LHCN-M2 (cell line): ENCODE measurements at places on chromosomes 11 and 22. TPM values are rescaled to one million over a fixed set of nuclear protein-coding genes. Genes with fewer than 3 reads are reported as not detected.

DNA sequence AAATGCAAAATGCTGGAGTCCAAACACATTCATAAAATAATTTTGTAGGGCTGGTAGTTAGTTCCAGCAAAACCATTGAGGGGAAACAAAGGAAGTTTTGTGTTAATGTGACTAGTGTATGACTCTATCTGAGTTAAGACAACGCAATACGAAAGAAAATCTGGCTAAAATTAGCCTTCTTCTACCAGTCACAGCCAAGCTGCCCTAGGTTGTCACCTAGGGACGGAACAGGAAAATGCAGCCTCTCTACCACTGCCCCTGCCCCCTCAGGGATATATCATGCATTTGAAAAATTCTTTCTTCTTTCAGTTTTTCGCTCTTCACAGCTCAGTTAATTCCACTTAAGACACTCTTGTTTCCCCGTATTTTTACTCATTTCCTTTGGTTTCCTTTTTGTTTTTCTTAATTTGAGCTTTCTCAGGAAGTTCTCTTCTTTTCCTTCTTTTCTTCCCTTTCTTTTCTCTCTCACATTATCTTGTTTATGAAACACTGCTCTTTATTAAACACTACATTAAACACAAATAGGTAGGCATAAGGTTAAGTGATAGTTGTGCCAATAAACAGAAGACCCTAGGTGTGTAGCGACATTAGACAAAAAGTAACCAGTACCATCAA is 30.6 kb downstream of the KIRREL3 start:
- peak; percentile 64 for DNase-seq

DNA sequence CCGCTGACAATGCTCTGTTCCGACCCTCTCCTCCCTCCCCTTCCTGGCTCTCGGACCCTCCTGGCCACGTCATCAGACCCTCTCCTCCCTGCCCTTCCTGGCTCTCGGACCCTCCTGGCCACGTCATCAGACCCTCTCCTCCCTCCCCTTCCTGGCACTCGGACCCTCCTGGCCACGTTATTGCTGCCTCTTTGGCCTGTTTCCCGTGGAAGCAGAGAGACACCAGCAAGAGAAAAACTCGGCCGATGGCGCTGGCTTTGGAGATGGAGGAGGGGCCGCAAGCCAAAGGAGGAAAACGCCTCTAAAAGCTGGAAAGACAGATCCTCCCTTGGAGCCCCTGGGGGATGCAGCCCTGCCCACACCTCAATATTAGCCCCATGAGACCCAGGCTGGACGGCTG is 463.3 kb downstream of the BRD1 start:
- DNase-seq: no peak

DNA sequence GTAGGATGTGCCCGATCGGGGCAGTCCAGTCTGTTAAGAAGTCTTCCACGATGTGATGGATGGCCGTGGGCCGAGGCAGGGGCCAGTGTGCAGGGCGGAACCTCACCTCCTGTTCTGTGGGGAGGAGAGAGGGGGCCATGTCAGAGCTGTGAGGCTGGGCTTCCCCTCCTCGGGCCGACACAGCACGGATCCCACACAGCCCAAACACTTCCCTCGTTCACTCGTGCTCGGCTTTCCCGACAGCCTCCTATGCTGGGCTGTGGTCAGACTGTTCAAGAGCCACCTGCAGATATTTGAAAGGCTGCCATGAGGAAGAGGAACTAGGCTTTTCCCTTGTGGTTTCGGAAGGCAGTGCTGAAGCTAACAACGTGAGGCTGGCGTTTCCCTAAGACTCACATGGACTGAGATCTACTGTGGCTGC is 12.3 kb upstream of the TXN2 start:
- DNase-seq: no peak

DNA sequence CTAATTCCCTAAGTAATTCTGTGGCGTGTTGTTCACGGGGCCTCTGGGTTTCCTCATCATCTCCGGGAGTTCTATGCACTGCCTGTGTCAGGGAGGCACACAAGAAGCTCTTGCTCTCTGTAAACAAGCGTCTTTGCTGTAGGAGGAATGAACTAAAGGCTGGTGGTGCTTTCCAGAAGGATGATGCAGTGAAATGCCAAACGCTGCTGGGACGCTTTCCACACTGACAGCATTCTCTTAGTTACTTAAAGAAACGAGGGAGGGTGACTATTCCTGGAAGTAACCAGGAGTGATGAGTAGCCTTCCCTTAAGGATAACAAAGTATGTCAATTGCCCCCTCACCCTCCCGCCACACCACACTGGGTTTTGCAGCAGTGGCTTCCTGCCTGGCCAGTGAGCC is 38.5 kb upstream of the NUP50 start:
- no peak for DNase-seq

DNA sequence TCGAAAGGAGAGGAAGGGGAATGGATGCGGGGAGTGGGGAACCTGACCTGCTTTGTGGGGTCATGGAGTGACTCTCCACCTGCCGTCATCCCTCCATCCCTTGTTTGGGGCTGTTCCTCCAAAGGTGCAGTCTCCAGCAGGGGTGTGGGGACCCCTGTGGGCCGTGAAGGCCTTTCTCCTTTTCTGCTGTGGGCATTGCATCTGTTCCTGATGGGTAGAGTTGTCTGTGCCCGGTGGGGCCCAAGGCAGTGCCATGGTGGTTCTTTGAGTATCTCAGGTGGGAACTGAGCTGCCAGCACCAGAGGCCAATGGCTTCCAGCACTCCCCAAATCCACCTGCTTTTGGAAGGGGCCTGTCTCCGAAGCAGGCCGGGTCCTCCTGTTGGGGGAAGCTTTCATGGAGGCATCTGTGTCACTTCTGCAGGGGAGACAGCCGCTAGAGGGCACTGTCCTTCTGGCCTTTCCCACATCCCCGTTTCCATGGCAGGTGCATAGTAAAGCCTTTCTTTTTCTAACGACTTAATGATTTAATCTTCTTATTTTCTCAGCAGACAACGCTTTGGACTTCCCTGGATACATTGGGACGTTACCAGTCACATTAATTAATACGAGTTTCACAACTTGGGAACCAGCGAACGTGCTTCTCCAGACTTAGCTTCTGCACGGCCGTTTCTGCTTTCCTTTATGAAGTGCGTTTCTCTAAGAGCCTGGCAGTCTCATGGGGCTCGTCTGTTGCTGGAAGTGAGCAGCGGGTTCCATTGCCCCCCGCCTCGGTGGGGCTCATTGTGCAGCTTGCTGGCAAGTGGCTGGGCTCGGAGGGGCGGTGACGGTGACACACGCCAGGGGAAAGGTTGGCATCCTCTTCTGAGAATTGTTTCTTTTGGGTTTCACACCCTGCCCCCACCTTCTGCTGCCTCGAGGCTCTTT is 57.1 kb downstream of the PARVB start:
- peak; percentile 54 for DNase-seq

DNA sequence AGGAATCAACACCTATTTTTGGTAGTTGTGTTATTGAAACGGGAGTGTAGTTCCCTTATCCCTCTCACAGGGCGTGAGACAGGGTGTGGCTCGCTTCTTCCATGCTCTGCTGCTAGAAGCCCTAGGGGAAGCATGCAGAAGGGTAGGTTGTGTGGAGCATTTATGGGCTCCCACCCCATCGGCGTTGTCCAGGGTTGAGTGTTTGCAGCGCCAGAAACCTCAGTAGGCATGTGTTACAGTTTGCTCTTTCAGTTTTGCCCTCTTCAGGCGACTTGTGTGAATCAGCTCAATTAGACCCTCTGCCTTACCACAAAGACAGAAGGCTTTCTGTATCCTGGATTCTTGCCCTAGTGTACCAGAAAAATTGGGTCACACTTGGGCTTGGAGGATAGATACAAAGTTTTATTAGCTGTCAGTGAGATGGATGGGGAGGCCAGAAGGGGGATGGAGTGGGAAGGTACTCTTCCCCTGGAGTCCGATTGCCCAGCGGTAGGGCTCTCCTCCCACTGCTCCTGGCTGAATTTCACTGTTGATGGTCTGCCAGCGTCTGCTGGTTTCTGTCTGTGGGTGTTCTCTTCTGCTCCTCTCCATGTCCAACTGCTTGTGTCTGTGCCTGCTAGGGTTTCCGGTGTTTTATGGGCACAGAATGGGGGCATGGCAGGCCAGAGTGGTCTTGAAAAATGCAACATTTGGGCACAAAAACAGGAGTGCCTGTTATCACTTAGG is 358.3 kb upstream of the CTSC start:
- DNase-seq: no peak

GRCh38 chr11:46203746-46204145 is 73.7 kb upstream of the CREB3L1 start:
- no peak for DNase-seq

SHISA8 gene
- total RNA-seq: not detected in 2 replicates

CARD18 gene
- not detected in 2 replicates for total RNA-seq

PLXNB2 gene
- total RNA-seq: 140 and 148 TPM in 2 replicates

CCDC116 gene
- 0.06 and 0.26 TPM in 2 replicates for total RNA-seq

TBX10 gene
- not detected in 2 replicates for total RNA-seq
